Gastroesophageal sphincter (tissue), 4 donors: ENCODE measurements at places on chromosomes 12 and 14.

- no peak for ATAC-seq
These were observed 58.9 kb upstream of the TMTC2 start for GRCh38 chr12:82627799-82628198.

DNA sequence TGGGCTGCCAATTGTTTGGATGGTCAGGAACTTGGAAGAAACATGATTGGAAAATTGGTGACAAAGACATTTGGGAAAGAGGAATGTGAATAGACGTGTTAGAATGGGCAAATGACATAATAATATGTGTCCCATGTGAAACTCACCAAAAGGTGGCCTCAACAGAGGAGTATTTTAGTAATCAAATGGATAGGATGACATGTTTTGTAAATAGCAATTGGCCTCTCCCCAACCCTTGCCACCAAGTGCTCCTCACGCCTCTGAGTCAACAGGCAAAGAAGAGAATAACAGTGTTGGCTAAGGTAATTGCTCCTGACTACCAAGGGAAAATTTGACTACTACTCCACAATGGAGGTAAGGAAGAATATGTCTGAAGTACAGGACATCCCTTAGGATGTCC lies 81.4 kb downstream of the ATXN7L3B start:
- ATAC-seq = no peak

DNA sequence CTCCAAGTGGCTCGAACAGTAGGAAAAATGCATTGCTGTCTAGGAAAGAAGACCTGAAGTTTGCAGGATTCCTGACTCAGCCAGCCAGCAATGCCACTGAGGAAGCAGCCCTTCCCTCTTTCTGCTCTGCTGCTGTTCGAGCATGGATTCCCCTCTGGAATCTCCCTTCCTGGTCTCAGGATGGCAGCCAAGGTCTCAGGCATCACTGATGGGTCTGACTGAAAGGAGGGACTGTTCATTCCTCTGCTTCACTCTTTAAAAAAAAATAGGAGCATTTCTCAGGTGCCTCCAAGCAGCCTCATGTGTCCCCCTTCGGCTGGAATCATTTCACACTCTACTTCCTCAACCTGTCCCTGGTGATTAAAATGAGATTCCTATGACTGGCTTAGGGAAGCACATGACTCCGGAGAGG lies 62.4 kb downstream of the SLC15A4 start:
- no peak for ATAC-seq

GRCh38 chr12:122836027-122836921 lies 1.0 kb downstream of the HIP1R start:
- ATAC-seq = peak; percentile 9

DNA sequence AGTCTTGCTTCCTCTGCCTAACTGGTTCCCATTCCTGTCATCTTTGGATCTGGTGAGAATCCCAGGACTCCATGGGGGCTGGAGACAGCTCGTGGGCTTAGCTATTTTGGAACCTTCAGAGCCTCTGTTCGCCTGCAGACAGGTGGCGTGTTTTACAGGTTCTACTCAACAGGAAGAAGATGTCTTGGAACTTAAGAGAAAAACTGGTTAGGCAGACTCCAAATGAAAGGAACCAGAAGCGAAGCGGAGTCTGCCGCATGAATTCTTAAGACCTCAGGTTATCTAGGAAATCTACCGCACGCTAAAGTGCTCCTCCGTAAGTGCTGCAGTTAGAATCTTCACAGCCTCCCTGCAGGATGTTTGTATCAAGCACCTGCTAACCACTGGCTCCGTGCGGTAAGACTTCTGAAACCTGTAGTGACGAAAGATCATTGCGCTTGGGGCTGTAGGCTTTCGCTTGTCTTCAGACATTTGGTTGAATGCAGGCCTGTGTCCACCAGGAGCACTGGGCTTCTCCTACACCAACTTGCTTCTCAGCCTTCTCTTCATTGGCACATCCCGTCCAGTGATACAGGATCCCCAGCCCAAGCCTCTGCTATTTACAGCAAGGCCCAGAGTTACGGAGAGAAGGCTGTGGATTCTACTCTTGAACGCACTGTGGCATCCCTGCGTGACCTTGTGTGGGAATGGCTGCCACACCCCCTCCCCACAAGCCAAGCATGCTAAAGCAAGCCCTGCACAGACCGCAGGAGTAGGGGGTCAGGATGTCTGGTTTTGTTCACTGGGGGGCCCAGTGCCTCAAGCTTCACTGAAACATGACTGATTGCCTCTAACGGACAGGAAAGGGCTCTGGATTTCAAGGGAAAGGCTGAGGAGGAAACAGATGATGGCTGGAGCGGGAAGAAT lies 35.0 kb downstream of the ACADS start:
- no peak for ATAC-seq

DNA sequence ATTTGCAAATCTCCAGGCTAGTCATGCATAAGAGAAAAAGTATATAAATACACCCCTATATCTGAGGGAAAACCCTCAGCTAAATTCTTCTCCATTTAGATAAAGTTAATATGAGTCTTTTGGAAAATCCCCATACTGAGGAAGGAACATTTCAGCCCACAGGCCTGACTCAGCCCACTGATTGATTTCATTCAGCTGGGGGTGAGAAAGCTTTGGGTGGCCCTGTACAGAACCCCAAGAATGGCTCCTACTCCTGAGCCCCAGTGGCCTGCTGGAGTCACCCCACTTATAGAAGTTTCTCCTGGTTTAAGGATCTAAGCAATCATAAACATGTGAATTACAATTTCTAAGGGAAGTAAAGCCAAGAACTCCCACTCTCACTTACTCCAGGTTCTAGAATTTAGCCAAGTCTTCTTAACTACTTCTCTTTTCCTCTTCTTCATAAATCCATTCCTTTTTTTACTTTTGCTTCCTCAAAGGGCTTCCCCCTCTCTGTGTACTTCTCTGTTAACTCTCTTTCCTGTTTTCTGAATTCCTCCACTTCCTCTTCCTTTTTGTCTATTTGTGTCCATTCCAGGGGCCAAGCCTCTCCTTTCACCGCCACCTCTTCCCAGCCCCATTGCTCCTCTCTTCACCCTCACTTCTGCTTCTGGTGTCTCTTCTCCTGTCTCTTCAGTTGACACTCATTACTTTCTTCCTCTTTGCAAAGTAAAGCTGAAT lies 21.0 kb downstream of the RTN1 start:
- ATAC-seq = peak; percentile 62

DNA sequence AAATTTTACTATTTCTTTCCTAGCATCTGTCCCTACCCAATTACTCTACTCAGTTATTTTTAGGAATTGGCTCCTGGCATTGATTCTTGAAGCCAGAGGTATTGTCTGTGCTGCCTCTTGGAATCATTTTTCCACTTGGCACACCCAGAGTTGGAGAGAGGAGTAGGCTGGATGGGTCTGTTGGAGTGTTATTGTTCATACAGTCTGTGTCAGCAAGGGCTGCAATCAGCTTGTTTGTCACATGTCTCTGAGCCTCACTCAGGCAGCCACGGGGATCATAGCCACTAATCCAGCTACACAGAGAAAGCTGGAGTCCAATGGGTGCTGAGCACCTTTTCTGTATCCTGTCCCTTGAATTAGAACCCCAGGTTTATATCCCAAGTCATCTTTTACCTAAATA lies 176.0 kb upstream of the DYRK2 start:
- ATAC-seq = peak; percentile 22

- no peak for ATAC-seq
These were observed 29.8 kb upstream of the CCT2 start for GRCh38 chr12:69555461-69555860.

GRCh38 chr14:64973026-64973442 lies 898 bp upstream of the RAB15 start:
- no peak for ATAC-seq

- ATAC-seq = no peak
These were observed 10.8 kb upstream of the TEX22 start for GRCh38 chr14:105387530-105387922.

GRCh38 chr12:62098132-62098531 lies 162.1 kb upstream of the USP15 start:
- no peak for ATAC-seq

- ATAC-seq = peak; percentile 37
These were observed 193.3 kb downstream of the ANO4 start for GRCh38 chr12:100987552-100988521.

- ATAC-seq = no peak
These were observed 1704.1 kb upstream of the FLRT2 start for GRCh38 chr14:83825843-83826242.

DNA sequence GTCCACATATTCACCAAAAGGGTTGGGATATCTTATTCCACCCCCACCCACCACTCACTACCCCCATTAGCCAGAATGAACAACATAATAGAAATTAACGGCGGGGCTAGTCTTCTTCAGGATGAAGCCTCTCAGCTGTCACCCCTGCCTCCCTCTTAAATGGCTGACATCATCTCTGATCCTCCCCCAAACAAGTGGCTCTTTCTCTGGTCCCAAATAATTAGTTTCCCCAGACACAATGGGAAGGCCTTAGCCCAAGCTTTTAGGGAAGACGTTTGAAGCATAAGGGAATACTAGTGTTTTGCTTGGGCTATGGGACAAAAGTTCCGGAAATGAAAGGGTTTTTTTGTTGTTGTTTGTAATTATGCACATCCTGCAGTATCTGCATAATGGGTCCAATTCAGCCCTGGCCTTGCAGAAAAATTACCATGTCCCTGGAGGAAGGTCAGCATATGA lies 13.8 kb downstream of the STON2 start:
- no peak for ATAC-seq

GRCh38 chr14:56774503-56774902 lies 35.8 kb downstream of the OTX2 start:
- no peak for ATAC-seq

DNA sequence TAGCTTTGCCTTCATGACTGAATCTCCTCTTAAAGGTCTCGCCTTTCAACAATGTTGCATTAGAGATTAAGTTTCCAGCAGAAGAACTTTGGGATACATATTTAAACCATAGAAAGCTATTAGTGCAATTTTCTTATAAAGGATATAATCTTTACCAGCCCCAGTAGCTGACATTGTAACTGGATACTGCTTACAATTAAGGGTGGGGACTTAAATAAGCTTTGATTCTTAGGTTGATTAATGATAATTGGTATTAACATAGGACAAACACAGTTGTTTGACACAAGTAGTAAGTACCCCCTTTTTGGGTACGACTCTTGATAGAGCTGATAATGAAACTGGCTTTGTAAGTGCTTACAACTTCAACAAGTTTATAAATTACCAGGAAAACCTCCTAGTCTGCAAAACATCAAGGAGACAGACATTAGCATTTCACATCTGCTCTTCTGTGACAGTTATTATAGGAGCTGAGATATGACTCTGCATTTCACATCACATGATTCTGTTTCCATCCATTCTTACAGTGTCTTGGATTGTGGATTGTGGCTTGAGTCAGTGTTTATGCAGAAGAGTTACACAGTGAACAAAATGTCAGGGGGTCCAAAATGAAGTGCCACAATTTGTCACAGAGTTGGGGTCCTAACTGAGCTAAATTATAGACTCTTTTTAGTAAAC lies 249.1 kb upstream of the E2F7 start:
- no peak for ATAC-seq

DNA sequence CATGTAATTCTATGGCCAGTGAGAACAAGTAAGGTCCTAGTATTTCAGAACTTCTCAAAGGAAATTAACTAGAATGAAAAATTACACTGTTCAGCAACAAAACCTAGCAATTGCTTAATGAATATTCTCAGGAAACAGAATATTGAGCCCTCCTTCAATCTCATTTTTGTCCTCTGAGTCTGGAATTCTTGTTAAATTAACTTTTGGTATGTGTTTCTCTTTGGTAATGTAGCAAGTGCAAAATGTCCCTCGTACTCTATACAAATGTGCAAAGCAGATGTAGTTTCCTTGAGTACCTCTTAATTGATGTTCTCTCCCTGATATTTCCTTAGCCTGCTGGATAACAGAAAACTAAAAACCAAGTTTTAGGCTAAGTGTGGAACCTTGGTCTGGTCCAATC lies 190.8 kb upstream of the CNOT2 start:
- ATAC-seq = peak; percentile 32

DNA sequence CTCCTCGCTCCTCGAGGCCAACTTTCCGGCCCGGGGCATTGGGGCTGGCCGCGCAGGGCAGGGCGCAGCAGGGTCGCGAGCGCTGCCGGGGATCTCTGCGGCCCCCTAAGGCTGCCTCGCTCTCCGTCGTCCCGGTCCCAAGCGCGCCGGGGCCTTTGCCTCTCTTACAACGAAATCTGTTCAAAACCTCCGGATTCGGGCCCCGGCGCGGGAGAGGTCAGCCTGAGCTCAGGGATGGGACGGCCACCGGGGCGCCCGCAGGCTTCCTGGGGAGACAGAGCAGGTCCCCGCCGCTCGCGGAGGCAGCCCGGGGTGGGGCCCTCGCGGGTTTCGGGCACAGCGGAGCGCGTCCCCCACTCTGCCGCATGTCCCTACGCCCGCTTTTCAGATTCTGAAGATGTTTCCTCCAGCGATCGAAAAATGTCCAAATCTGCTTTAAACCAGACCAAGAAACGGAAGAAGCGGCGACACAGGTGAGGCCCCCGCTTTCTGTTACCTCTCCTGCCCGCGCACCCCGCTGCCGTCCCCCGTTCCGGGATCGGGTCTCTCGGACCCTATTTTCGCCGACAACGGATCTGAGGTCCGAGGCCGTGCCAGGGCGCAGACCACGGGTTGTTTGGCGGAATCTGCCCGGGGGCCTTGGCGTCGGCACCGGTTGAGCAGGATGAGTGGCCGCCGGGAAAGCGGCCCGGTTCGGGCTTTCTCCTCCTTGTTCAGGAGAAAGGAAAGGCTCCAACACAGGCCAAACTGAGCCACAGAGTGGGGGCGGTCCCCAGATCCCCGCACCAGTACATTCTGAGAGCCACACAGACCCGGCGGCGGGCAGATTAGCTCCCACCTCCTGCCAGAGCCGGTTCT lies 1.8 kb downstream of the VSX2 start:
- no peak for ATAC-seq

GRCh38 chr14:23030936-23031335 lies 3.8 kb downstream of the PSMB5 start:
- ATAC-seq = no peak

DNA sequence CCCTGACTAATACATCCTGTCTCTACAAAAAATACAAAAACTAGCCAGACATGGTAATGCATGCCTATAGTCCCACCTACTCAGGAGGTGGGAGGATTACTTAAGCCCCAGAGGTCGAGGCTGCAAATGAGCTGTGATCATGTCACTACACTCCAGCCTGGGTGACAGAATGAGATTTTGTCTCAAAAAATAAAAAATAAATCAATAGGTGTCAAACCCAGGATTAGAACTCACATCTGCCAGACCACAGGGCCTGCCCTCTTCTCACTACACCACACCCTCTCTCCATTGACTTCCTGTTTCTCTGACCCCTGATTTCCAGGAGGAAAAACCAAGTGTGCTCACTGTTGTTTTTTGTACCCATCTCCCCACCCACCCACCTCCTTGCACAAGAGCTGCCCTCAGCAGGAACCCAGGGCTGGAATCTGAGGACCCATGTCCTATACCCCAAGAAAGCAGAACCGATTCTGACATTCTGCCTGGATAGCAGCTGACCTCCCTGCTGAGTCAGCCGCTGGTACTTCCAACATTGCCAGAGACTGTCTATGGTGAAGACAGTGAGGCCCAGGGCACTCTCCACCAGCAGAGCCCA lies 6.2 kb downstream of the CMKLR1 start:
- ATAC-seq = peak; percentile 70
